AG08395 (cell line): ENCODE measurements at places on chromosomes 4 and X.
A peak's percentile ranks its signal among the peaks of the same experiment; 100 is the strongest.

GRCh38 chr4:156954587-156954986, 17.0 kb downstream of the PDGFC start:
- DNase-seq: no peak

- DNase-seq: no peak
Observed at GRCh38 chr4:54668014-54668611, 10.4 kb downstream of the KIT start.

DNA sequence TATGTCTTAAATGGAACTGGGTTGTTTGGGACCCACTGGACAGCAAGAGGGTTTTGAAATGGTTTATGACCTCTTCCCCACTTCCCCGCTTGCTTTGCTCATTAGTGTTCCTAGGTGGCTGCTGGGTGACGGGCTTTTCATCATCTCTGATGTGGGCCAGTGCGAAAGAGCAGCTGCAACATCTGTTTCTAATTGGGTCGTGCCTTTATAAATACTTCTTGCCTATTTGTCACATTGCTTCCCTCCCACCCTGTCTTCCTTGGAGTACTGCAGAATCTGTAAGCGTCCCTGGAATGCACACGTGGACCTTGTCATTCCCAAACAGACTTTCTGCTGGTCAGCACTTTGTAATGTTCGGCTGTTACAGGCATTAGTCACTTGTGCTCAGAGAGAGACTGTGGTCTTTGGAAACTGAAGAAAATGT, 35.2 kb downstream of the SEPTIN11 start:
- DNase-seq: peak; percentile 90

- DNase-seq: peak; percentile 73
Observed at GRCh38 chr4:182555997-182556418, 312.8 kb downstream of the TENM3 start.

- no peak for DNase-seq
Observed at GRCh38 chrX:88325634-88326033, 421.4 kb upstream of the CPXCR1 start.

- no peak for DNase-seq
Observed at GRCh38 chrX:118156953-118157608, 40.5 kb upstream of the KLHL13 start.

DNA sequence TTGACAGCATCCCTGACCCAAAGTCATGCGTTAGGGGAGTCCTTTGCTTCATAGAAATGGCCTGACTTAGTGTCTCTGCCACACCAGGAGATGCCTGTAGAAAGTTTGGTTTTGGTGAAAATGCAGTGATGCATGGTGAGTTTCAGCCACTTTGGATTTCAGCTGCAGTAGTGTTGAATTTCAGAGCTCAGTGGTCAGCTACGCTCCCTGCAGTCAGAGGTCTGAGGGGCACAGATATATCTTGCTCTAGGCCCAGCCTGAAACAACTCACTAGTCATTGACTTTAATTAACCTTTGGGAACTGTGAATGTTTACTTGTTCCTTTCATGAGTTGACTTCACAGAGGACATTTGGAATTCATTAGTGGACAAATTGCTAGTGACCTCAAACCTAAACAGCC, 17.5 kb downstream of the RBMX2 start:
- DNase-seq: no peak

GRCh38 chr4:160826339-160826679, 1337.5 kb downstream of the FSTL5 start:
- DNase-seq: no peak

GRCh38 chr4:150679018-150679764, 97.2 kb downstream of the MAB21L2 start:
- DNase-seq: no peak

DNA sequence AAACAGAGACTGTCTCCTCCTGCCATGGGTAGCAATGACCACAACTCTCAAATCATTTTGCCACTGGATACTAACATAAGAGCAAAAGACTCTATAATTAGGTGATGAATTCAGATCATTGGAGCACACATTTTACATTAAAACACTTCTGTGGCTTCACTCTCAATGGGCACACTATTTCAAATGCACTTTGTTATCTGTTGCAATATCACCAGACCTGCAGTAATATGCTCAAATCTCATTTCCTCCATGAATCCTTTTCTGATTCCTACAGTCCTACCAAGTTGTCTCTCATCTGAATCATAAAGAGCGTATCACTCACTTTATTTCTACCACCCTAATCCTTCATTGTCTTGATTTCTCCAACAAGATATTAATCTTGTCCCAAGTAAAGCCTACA, 302.8 kb downstream of the KCNIP4 start:
- no peak for DNase-seq

- no peak for DNase-seq
Observed at GRCh38 chrX:154731881-154732280, 19.0 kb downstream of the GAB3 start.

DNA sequence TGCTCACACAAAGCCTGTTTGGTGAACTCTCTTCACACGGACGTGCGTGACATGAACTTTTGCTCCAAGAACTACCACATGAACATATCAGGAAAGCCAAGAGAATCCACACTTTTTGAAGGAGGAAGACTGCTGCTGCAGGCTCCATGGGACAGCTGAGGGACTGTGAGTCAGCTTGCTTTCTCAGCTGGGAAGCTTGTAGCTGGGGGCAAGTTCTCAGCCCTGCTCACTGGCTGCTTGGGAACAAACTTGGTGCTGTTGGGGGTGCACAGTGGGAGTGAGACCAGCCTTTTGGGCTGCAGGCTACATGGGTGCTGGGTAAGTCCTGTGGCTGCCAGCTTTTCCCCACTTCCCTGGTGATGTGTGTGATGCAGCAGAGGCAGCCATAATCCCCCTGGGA, 123.9 kb downstream of the ATP8A1 start:
- no peak for DNase-seq

GRCh38 chrX:119466970-119467369, 1.3 kb upstream of the SLC25A5 start:
- DNase-seq: no peak

DNA sequence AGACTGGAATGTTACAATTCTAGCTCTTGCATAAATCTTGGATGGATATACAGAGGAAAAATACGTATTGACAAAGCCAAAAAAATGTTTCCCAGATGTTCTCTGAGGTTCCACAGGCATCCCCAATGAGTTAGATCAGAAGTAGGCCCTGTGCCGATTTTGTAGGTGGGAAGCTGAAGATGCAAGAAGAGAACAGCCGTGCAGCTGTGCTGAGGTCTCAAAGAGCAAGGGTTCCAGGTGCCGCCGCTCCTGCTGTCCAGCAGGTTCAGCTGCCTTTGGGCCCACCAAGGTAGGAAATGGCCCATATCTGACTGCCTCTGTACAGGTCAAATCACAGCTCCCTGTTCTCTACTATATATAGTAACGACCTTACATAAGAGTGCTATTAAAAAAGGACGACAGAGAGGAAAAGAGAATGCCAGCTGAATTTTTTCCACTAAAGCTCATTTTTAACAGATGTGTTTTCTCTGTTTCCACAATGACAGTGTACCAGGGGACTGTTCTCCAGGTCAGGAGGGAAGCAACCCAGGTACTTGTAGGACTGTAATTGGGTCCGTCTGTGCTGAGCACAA, 155.6 kb downstream of the CBR4 start:
- no peak for DNase-seq

DNA sequence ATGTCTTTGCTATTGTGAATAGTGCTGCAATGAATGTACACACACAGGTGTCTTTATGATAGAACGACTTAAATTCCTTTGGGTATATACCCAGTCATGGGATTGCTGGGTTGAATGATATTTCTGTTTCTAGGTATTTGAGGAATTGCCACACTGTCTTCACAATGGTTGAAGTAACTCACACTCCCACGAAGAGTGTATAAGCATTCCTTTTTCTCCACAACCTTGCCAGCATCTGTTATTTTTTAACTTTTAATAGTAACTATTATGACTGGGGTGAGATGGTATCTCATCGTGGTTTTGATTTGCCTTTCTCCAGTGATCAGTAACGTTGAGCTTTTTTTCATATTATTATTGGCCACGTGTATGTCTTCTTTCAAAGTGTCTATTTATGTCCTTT, 17.6 kb upstream of the DCUN1D4 start:
- DNase-seq: no peak

DNA sequence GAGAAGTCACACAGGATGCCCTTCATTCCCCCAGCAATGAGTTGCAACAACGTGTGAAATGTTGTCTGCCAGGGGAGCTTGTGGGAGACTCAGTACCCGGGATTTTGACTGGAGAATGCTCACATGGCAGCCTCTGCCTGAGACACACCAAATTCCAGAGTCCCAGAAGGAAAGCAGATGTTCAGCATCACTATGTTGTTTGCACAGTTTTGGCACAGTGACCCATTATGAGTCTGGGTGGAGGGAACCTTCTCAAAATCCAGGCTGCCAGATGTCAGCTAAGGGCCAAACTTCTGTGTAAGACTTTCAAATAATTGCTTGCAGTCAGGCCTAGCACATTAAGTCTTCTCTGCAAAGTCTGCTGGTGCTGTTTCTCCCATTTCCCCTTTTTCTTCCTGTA, 1029.7 kb upstream of the TENM3 start:
- no peak for DNase-seq

GRCh38 chrX:31240982-31241381, 169.1 kb upstream of the FTHL17 start:
- DNase-seq: no peak

- DNase-seq: no peak
Observed at GRCh38 chrX:97682991-97683840, 799.5 kb downstream of the RPA4 start.

- no peak for DNase-seq
Observed at GRCh38 chrX:18855919-18856644, 127.8 kb downstream of the PHKA2 start.

- no peak for DNase-seq
Observed at GRCh38 chr4:26424153-26424552, 66.1 kb downstream of the CCKAR start.

- DNase-seq: no peak
Observed at GRCh38 chr4:141009931-141010330, 123.3 kb downstream of the RNF150 start.

DNA sequence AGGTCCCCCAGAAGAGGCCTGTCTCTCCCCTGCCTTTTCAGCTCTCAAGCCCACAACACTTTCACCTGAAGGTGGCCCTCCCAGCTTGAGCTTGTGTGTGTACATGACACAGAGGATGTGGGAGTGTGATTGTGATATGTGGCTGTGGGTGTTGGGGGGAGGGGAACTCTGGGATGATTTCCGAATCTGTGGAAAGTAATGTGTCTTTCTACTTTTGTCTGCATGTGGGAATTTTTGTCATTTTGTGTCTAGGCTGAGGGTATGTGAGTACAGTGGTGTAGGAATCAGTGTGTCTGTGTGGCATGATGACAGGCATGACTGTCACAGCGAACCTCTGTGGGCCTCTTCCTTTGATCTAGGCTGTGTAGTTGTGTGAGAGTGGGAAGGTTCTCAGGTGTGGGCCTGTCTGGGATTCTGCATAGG, 6.4 kb downstream of the SYP start:
- DNase-seq: no peak

DNA sequence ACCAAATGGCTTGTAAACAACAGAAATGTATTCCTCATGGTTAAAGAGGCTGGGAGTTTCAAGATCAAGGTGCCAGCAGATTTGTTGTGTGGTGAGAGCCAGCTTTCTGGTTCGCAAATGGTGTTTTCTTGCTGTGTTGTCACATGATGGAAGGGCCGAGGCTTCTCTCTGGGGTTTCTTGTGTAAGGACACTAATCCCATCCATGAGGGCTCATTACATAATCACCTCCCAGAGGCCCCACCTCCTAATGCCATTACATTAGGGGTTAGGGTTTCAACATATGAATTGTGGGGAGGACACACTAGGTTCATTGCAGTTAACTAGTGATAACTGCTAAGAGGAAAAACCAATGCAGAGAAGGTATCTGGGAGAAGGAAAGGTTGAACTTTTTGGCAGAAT, 103.5 kb upstream of the ENPEP start:
- DNase-seq: no peak

DNA sequence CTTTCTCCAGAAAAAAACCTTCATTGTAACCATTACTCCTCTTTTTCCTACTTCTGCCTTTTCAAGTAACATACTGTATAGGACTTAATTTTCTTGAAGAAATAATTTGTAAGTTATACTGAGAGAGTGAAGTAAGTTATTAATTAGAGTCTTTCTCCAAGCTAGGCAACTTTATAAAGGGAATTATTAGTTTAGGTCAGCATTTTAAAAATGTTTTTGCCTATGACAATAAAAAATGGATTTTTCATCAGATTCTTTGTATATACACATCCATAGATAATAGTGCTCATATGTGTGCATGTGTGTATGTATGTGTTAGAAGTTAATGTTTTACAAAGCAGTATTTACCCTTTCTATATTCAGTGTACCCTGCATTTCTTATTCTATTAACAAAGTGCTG, 10.4 kb upstream of the NUDT6 start:
- no peak for DNase-seq

- peak; percentile 9 for DNase-seq
Observed at GRCh38 chr4:143587703-143588102, 74.2 kb downstream of the SMARCA5 start.

- DNase-seq: no peak
Observed at GRCh38 chr4:11436673-11437072, 8.0 kb upstream of the HS3ST1 start.

- no peak for DNase-seq
Observed at GRCh38 chr4:114870987-114871386, 242.4 kb downstream of the NDST4 start.

GRCh38 chr4:106315476-106315967, 487 bp downstream of the TBCK start:
- peak; percentile 19 for DNase-seq

DNA sequence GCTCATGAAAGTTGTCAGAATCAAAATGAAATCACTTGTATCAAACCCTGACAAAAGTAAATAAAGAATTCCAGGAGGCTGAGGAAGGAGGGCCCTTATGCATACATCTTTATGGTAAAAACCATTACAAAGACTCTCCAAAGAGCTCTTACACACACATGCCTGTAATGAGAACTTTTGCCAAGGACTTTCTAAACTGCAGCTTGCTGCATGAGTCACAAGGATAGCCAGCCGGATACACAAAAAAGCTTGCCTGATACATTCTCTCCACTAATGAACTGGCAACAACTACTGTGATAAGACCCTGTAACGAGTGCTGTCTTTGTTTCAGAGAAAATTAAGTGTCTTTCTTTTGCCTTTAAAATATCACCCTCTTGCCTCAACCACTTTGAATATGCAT, 618.1 kb downstream of the PPP4R3C start:
- no peak for DNase-seq

DNA sequence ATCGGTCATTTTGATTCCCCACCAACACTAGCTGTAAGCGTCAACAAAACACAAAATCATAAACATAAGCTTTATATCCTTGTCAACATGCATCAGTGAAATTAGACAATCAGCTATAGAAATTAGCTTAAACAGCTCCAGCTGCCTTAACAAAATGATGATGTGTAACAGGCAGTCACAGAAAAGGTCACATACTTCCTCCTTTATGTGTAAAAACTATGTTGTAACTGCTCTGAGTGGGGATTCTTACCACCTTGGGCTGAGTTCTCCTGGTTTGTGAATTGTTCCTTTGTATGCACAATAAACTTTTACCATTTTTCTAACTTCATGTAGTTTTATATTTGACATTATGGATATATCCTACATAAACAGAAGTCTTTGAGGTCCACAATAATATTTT, 73.9 kb upstream of the MAP9 start:
- DNase-seq: no peak
